ENCODE measurements at places on chromosomes 6 and 20.

DNA sequence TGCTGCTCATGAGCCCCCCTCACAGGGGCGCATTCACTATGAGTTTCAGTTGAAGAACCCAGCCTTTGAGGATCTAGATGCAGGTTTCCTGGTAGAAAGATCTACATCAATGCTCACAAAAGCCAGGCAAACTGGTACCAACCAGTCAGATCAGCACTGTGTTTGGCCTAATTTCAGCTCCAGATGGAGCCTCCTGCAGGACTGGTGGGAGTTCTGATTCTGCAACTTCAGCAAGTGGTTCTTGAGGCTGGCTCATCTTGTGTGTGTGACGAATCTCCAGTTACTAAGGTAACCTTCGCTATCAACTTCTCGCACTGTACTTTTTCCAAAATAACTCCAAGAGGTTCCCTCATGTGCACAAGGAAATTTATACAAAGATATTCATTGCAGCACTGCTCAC lies 118.8 kb downstream of the ZMYND8 start:
- DNase-seq = no peak

- no peak for DNase-seq
Measured at GRCh38 chr20:13772529-13772928, 12.2 kb downstream of the ESF1 start.

DNA sequence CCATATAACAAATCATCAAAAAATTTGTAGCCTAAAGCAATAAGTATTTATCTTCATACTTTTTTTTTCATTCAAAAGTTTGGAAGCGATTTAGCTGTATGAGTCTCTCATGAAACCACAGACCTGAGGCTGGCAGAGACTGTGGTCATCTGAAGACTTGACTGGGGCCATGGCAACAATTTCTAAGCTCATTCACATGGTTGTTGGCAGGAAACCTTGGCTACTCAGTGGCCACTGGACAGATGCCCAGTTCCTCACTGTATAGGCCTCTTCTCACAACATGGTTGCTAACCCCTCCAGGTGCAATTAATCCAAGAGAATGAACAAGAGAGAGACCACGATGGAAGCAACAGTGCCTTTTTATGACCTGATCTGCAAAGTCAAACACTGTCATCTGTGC lies 235.9 kb downstream of the BTBD3 start:
- DNase-seq = no peak

DNA sequence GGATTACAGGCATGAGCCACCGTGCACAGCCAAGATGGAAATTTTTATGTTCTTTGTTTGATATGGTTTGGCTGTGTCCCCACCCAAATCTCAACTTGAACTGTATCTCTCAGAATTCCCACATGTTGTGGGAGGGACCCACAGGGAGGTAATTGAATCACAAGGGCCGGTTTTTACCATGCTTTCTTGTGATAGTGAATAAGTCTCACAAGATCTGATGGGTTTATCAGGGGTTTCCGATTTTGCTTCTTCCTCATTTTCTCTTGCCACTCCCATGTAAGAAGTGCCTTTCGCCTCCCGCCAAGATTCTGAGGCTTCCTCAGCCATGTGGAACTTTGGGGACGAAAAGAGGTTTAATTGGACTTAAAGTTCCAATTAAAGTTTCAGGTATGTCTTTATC lies 14.6 kb downstream of the EEF1A1 start:
- DNase-seq = no peak

All from RWPE1 (cell line).